H9 (cell line): ENCODE measurements at places on chromosomes 13 and 19.

GRCh38 chr13:41577436-41577835 lies 120.1 kb downstream of the RGCC start:
- DNase-seq = no peak

GRCh38 chr19:42028304-42029216 lies 34.5 kb upstream of the ATP1A3 start:
- peak; percentile 89 for DNase-seq

- no peak for DNase-seq
Observed at GRCh38 chr19:40091205-40092129, 724 bp upstream of the ZNF780A start.

- no peak for DNase-seq
Observed at GRCh38 chr13:43797159-43797558, 10.4 kb upstream of the ENOX1 start.

GRCh38 chr13:31629085-31629780 lies 110.1 kb upstream of the RXFP2 start:
- no peak for DNase-seq

GRCh38 chr13:19618977-19619376 lies 14.5 kb upstream of the MPHOSPH8 start:
- DNase-seq = peak; percentile 33

DNA sequence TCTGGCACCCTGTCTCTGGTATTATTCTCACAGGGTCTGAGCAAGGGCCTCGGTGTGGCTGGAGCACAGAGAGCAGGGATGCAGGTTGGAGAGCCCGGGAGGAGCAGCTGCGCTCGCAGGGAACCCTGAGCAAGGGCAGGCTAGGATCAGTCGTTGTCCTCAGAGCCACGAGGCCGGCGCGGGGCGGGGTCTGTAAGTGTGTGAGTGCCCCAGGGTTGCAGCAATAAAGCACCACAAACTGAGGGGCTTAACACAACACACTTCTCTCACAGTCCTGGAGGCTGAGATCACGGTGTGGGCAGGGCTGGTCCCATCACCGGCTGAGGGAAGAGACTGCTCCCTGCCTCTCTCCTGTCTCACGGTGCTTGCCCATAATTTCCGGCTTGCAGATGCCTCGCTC lies 38.5 kb upstream of the GGACT start:
- DNase-seq = no peak

DNA sequence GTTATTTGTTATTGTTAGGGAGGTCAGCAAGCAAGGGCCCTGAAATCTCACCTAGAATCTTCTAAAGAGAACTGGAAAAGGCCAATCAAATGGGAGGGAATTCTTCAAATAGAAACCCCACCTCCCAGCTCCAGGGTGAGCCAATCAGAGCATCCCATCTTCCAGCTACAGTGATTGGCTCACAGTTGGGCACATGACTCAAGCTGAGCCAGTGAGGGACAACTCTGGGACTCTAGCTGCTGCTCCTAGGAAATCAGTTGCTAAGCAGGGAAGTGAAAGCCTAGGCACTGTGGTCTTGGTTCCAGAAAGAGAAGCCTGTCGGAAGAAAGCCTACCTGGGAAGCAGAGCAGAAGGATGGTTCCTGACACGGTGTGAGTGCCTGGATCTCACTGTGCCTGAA lies 13.4 kb downstream of the TM6SF2 start:
- peak; percentile 89 for DNase-seq

DNA sequence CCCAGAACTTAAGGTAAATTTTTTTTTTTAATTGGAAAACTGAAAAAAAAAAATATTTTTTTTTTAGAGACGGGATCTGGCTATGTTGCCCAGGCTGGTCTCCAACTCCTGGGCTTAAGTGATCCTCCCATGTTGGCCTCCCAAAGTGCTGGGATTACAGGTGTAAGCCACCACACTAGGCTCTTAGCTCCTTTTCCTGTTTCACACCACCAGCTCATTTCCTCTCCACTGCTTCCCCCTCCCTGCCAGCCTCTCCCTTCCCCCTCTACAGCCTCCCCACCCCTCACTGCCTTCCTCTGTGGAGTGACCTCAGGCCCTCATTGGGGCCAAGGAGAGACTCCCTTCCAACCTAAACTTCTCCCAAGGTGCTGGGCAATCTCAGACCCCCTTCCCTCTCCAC lies 4.2 kb upstream of the GIPR start:
- DNase-seq = no peak

GRCh38 chr19:40235238-40236025 lies 8.9 kb upstream of the CCNP start:
- DNase-seq = peak; percentile 60

DNA sequence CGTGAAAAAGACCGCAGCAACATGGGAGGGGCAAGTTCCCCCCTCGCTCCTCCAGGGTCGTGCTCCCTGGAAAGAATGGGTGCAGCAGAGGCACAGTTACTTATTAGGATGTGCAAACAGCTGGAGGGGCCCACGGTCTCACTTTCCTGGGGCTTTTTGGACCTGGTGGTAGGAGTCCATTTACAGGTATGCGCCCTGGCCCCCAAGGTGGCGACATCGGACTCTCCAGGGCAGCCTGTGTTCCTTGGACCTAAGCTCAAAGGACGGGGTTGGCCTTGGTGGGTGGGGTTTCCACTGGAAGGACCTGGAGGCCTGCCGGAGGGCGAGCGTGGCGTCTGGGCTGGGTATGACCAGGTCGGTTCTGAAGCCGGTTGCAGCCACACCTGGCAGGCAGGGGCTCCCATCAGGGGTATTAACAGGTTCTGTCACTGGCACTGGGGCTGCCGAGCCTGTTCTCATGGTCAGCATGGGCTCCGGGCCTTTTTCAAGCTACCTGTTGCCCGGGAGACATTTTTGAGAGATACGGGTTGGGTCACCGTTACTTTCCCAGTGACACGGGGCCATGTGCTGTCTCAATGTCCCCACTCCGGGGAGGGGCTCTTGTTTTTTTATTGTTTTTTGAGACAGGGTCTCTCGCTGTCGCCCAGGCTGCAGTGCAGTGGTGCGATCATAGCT lies 5.9 kb downstream of the ZFR2 start:
- DNase-seq = no peak

DNA sequence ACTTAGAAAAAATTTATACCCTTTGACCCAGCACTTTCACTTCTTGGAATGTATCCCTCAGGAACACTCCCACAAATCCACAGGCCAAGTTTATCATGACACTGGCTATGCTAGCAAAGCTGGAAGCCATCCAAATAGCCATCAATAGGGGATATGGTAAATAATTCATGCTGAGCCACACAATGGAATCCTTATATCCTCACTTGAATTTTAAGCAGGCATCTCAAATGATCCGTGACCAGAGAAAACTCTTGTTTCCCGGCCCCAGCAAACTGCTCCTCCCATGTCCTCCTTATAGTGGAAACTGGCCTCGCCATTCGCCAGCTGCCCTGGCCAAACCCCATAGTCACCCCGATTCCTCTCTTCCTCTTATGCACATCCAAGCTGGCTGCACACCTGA lies 37.6 kb downstream of the GRIK5 start:
- peak; percentile 55 for DNase-seq
